ENCODE measurements at places on chromosomes 6 and 20.

GRCh38 chr6:17712576-17712975, 5.9 kb upstream of the NUP153 start:
- no peak for DNase-seq

- no peak for DNase-seq
Measured at GRCh38 chr20:4685923-4686221, 35.8 kb upstream of the PRND start.

DNA sequence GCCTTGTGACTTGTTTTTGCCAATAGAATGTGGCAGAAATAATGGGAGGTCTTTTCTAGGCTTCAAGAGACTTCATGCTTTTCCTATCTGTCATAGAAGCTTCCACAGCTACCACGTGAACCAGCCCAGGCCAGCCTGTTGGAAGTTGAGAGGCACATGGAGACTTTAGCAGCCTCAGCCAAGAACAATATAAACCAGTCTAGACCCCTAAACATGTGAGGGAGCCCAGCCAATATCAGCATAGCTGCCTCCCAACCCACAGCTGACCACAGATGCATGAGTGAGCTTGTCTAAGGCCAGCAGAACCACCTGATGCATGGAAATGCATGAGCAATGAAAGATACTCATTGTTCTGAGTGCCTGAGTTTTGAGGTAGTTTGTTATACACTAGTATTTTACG, 540.7 kb upstream of the BTBD3 start:
- no peak for DNase-seq

DNA sequence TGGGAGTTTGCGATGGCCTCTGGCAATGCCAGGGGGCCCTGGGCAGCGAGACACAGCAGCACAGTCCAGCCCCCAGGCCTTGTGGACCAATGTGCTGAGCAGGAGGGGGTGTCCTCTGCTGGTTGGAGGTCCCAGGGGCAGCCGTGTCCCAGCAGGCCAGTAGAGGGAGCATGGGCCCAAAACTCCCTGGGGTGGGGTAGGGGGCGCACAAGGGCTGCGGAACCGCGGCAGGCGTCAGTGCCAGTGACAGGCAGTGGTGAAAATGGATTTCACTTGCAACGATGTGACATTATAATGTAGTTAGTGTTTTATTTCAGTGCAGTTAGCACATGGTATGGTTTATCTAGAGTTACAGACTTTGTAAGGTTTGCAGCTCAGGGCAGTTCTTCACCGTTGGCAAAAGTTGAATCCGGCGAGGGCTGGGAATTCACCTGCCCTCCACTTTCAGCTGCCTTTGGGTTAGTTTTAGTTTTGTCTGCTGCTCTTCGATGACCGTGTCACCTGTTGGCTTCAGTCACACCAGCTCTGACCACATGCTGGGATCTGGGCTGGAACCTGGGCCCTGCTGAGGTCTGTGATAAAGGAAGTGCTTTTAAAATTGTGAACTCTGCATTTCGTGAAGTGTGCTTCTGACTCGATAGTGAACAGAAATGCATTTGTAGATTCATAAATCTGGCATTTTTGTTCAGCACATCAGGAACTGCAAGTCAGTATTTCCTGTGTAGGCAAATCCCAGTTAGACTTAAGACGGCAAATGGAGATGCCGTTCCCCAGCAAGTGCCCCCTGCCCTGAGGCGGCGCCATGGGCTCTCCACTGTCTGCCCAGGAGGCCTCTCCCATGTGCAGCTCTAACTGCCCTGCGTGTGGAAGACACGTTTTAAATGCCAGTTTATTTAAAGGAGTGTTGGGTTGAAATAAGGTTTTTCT, 46.8 kb downstream of the PYGB start:
- peak; percentile 35 for DNase-seq

DNA sequence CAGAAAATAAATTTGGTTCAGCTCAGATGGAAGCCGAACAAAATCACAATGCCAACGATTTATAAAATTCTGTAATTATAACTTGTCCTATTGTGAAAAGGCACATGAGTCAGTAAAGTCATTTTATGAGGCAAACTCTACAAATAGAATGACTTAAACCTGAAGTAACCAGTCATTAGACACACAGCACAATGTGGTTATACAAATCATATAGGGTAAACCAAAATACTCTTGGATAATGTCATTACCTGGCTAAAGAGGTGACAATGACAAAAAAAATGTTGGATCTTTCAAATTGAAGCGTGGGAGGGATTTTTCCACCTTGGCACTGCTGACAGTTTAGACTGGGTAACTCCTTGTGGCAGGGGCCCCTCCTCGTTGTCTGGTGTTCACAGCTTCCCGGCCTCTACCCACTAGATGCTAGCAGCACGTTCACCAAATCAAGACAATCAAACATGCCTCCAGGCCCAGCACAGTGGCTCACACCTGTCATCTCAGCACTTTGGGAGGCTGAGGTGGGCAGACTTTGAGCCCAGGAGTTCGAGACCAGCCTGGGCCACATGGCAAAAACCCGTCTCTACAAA, 5.0 kb downstream of the ANKRD60 start:
- no peak for DNase-seq

GRCh38 chr6:170164271-170164900, 126.5 kb downstream of the DLL1 start:
- no peak for DNase-seq

DNA sequence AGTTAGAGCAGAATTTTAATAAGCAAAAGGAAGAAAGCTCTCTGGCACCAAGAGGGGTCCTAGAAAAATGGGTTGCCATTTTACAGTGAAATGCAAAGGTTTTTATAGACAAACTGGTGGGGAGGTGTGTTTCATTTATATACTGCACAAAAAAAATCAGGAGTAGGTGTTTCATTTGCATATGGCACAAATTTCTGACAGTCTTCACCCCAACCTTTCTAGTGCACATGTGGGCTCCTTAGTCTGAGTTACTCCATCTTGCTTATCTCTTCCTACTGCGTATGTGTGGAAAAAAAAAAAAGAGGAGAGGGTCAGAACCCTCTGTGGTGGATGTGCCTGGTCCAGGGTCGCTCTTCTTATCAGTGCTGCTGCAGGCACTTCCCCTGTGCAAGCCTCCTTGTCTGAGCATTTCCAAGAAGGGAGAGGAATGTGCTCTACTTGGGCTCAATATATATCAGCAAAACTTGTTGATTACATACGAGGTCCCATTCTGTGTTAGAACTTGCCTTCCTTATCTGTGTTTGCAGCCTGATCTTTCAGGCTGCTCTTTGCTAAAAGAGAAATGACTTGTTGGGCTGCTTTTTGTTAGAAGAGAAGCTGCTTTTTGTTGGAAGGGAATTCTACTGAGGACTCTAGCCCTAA, 59.0 kb upstream of the MRAP2 start:
- DNase-seq = no peak

DNA sequence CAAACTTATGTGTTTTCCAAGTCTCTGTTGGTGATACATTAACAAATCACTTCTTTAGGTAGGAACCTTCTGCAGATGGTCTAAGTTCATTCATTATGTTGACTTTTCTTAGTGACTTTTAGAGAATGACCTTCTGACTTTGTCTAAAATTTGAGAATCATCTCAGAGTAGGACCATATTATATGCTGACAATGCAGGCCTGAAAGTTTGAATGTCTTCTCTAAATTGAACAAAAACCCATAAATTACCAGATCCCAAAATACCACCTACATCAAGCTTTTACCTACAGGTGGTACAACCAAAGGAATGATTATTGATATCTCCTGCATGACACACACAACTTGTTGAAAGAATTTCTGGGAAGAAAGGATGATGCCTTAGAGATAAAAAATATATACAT, 191.5 kb downstream of the SOD2 start:
- no peak for DNase-seq

- no peak for DNase-seq
Measured at GRCh38 chr6:21836772-21837425, 243.3 kb downstream of the SOX4 start.

- DNase-seq = no peak
Measured at GRCh38 chr6:35977308-35977707, 47.1 kb downstream of the SLC26A8 start.

DNA sequence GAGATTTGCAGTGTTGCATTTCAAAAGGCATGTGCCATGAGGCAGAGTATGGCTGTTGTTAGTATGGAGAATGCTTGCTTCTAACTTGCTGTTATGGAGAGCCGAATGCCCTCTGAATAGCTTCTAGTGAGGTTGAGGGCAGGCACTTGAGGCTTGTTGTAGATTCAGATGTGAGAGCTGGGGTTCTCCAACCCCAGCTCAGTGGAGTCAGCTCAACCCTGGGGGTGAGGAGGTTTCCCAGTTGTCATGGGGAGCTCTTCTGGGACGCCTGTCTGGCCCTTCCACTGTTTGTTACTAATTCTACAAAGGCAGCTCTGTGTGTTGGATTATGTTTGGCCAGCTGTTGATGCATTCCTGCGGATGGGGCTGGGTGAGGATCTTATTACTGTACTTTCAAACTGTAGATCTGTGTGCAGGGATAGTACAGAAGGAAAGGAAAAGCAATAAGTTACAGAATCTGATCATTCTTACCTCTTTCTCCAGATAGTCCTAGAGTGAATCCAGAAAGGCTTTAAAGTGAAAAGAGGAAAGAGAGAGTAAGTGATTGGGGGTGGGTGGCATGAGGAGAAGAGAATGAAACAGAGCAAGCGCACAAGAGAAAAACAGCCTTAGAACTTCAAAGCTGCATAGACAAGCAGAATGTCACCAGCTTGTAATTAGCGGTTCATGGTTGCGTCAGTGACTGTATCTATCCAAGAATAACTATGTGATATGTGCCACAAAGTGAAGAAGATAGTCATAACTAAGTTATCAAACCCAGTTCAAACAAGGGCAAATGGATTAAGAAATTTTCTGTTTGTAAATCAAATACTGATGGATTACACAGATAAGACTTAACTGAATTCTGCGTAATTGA, 148.7 kb downstream of the PRL start:
- no peak for DNase-seq

GRCh38 chr6:167136376-167136775, 13.5 kb downstream of the CCR6 start:
- no peak for DNase-seq

DNA sequence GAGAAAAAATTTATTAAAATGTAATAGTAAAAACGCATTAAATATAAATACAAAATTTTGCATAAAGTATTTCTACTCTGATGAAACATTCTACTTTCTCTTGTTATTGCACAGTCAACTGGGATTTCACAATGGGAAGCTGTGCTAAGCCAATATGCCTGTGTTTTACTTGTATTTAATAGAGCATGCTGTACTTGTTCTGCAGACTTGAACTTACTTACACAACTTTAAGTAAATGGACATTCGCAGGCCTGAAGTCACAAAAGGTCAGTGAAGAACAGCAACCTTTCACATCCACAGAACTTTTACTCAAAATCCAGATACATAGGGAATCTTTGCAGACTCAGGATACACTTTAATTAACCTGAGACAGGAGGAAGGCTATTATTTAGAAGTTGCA, 409.5 kb downstream of the BTBD3 start:
- DNase-seq = no peak

- DNase-seq = peak; percentile 80
Measured at GRCh38 chr6:145483191-145483996, 251.9 kb downstream of the EPM2A start.

- DNase-seq = no peak
Measured at GRCh38 chr6:30480536-30481156, 8.7 kb upstream of the HLA-E start.

- DNase-seq = no peak
Measured at GRCh38 chr20:4111440-4112411, 96.4 kb upstream of the RNF24 start.

- no peak for DNase-seq
Measured at GRCh38 chr6:131854803-131855202, 47.0 kb downstream of the ENPP1 start.

DNA sequence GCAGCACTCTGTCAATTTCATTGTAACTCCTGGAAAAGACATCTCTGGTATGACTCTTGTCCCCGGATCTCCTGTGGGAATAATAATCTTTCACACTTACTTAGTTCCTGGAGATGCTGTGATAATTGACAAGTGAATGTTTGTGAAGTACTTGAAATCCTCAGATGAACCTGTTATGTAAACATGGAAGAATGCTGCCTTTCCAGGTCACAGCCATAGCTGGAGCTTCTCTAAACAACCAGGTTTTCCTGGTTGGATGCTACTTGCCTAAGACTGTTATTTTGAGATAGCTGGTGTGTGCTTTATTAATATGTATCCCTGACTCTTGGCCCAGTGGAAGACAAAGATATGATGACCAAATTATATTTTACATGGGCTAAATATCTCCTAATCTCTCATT, 228.6 kb downstream of the KCNQ5 start:
- no peak for DNase-seq

DNA sequence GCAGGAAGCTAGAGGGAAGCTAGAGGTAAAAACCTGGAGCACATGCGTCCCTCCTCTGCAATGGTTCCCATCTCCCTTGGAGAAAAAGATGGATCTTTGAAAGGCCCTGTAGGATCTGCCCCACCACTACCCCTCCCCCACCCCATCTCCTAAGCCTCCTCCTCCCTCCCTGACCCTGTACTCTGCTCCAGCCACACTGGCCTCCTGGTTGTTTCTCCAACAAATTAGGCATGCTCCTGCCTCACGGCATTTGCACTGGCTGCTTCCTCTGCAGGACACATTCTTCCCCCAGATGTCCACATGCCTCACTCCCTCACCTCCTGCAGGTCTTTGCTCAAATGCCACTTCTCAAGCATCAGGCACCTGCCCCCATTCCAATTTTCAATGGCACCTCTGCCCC, 45.5 kb downstream of the UBE2V1 start:
- DNase-seq = no peak

GRCh38 chr20:58568483-58569240, 53.5 kb upstream of the APCDD1L start:
- DNase-seq = no peak

DNA sequence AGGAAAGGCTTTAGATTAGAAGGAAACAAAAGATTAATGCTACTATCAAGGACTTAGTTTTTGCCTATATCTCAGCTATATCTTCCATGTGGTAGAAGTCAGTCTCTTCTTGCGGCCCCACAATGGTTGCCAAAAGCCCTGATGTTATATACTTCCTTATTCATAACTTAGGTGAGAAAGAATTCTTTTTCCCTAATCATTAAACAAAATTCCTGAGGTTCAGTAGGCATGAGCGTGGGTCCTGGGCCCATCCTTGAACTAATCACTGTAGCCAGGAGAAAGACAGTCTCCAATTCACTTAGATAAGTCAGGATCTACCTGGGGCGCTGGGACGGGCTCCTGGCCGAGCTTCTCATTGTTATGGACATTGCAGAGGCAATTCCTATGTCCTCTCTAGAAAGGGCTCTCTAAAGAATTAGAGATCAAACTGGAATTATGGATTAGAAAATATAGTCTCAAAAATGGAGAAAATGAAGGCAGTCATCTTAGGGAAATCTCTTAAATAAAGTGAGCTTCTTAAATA, 134.3 kb downstream of the KIF6 start:
- no peak for DNase-seq

GRCh38 chr6:138330763-138331162, 46.9 kb upstream of the SMIM28 start:
- DNase-seq = no peak

DNA sequence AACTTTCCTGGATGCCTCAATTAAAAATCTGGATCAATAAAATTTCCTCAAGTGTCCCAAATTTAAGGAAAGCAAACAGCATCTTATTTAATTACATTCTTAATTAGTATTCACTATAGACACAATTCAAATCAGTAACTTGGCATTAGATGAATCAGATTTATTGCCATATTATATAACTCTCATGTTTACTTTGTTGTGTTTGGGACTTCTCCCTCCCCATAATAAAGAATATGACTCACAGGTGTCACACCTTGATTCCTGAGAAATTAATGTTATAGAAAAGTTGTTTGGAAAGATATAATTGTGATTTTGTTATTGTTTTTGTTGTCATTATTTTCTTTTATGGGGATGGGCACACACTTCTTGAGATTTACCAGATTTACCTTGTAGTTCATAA, 18.4 kb downstream of the EYA4 start:
- DNase-seq = no peak
